Left renal pelvis (tissue), 4 donors: ENCODE measurements at places on chromosomes 12 and 14.

- no peak for DNase-seq
These were observed 28.2 kb downstream of the LTBP2 start for GRCh38 chr14:74583689-74584434.

DNA sequence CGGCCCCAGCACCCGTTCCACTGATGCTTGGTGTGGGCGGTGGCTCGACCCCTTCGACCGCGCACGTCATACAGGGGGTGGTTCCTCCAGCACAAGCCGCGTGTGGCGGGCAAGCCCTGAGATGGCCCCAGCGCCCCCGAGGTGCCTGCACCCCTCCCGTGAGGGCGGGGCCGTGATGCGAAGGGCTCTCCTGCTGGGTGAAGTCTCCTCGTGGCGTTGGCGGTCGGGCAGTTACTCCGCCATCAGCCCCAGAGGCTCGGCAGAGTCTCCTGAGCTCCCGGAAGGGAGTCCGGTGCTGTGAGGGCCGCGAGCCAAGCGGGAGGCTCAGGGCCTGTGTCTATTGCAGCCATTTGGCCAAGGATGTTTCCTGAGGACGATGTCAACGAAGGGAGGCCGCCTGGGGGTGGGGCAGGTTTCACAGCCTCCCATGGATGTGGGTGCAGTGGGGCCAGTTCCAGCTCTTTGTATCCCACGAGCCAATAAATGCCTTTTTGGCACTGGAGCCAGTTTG, 78.1 kb upstream of the GALNT9 start:
- DNase-seq = no peak

DNA sequence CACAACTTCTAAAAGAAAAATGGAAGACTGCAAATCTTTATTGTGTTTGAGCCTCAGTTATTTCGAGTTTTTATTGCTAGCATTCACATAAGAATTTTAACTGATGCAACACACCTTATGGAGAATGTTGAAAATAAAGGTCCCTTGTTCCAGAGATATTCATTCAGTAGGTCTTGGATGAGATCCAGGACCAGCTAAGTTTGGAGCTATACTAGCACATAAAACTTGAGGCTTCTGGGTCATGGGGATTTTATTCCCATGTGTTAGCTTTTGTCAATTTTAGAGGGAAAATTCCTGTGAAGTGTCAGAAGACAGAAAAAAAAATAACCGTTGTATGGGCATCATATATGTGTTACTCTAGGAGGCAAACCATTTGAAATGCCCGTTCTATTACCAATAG, 693.2 kb upstream of the MIS18BP1 start:
- no peak for DNase-seq

- no peak for DNase-seq
These were observed 768.7 kb downstream of the BCL11B start for GRCh38 chr14:98503086-98503815.

- no peak for DNase-seq
These were observed 7.7 kb upstream of the PPTC7 start for GRCh38 chr12:110590806-110591326.

- no peak for DNase-seq
These were observed 71.3 kb downstream of the DERA start for GRCh38 chr12:15982471-15982870.

DNA sequence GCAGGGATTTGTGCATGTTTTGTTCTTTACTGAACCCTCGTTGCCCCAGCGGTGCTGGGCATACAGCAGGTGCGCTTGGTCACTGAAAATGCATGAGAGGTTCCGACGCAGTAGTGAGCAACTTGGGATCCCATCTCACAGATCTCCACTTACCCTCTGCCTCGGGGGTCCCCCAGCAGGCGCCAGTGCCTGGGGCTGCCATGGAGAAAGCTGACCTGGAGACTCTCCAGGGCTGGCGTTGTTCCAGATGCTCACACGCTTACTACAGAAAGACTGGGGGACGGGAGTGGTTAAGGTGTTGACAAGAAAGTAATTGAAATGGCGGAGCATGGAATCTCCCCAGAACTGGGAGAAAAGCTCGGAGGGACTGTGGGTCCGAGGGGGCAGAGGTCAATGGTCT, 14.2 kb downstream of the GLT1D1 start:
- DNase-seq = no peak

DNA sequence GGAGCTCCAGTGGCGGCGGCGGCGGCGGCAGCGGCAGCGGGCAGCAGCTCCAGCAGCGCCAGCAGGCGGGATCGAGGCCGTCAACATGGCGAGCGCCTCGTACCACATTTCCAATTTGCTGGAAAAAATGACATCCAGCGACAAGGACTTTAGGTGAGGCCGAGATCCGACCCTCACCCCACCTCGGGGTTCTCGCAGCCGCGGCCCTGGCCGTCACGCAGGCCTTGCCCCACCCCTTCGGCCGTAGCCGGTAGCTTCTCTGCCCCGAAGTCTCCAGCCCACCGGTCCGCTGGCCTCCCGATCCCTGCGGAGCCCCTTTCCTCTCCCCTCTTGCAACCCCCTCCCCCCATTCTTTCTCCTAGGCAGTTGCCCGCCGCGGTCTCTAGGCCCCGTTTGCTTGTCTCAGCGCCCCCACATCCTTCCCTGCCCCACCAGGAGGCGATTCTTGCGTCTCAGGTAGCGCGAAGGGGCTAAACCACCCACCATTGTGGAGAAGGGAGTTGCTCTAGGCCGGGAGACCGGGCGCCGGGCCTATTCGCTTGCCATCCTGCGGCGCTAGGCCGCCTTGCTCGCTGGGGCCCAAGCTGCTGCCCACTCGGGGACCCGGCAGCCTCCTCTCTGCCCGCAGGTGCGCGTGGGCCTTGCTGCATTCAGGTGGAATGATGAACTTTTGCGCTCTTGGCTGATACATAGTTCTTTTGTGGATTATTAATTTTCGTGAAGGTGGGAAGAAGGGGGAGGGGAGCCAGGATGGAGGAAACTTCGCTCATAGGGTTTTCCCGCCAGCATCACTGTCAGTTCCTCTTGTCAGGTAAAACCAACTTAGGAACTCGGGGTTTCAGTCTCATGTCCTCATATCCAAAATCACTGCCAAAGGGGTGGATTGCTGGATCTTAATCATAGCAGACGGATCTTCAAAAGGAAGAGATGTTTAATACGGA, 745 bp downstream of the CAND1 start:
- DNase-seq = no peak

DNA sequence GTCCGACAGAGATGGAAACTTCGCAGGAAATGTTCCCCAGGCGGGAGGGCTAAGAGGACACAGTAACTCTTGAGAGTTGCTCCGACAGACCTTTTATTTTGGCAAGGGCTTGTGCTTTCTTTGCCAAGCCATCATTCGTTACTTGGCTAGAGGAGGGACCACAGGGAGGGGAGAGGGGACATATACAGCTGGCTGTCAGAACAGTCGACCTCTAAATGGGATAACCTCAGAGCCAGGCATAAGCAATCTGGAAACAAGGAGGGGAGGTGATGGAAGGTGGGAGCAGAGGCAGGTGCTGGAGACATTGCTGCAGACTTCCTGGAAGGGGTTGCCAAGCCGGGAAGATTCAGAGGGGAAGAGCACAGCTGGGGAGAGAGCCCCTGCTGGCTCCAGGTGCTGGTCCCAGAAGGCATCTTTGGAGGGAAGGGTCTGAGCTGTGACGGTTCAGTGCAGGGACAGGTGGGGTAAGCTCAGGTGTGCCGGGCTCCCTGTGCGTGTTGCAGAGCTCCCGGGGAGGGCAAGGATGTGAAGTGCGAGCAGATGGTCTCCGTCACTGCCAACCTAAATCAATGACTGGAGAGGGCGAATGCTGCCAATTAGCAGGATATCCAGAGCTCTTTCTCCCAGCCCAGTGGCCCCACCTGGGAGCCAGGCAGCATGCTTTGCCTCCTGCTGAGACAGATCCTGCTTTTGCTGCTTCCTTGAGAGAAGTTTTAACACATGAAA, 50.1 kb downstream of the CHST11 start:
- no peak for DNase-seq

DNA sequence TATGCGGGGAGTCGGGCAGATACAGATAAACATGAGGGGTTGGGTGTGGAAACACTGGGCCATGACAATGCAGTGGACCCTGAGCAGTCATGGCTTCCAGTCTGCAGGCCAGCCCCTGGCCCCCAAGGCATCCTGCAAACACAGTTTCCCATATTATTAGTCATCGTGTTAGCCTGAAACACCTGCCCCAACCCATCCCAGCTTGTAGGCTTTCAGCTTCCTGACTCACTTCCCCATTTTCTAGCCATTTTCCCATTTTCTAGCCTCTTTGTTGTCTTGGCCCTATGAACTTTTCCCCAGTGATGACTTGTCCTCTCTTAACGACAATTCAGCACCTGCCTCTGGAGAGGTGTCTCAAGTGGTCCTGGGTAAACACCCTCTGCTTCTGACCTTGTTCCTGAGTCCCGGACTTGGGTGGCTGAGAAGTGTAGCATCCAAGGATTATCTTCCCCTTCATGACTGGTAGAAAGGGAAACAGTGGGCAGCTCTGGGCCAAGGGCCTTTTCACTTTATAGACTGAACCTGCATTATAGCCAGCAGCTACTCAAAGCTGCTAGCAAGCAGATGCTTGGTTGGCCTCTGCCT, 4.3 kb upstream of the PGF start:
- no peak for DNase-seq

GRCh38 chr12:65602610-65603295, 221.5 kb upstream of the HMGA2 start:
- DNase-seq = peak; percentile 70

DNA sequence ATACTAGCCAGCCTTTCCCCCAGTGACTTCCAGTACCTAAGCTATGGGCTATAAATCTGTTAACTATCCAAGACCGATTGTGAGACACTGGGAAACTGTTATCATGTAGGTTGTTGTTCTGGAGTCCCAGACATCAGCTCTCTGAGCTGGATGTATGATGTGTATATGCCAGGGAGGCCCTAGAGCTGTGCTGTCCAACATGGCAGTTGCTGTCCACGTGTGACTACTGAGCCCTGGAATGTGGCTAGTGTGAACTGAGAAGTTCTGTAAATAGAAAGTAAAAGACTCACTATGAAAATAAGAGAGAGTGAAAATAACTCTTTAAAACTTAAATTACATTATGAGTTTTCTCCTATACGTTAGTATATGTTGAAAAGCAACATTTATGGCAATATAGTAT, 755.8 kb upstream of the FBXO33 start:
- DNase-seq = no peak

GRCh38 chr12:56720731-56721151, 4.4 kb downstream of the NACA start:
- no peak for DNase-seq

DNA sequence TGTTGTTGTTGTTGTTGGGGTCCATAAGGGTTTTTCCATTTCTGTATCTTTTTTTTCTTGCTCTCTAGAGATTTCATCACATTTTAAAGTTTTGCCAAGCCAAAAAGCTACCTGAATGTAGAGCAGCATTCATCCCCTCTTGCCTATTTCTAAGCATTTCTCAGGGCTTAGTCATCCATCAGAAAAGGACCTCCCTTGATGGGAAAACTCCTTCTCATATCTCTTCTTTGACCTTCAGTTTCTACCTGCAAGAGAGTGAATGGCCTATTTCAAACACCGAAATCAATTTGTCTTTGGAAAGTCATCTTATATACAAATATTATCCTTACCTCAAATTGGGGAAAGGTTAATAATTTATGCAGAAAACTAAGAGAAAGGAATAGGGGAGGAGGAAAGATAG, 4.5 kb downstream of the MYBPC1 start:
- DNase-seq = no peak

GRCh38 chr12:3227076-3227975, 150.1 kb downstream of the TSPAN9 start:
- DNase-seq = no peak

DNA sequence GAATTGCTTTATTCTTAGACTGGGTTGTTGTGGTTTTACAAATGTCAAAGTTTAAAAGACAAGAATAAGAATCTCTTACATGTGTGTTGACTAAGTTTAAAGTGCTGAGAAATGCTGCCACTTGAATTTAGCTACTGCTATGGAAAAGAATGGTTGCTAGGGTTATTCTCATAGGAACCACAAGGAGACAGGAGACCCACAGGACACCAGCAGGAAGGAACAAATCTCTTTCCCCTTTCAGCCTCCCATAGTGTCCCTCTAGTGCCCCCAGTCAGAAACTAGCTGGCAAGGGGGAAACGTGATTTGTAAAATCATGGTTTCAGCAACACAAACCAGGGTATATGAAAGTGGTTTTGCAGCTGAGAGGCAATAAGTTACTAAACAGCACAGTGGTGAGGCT, 102.7 kb downstream of the ST8SIA1 start:
- DNase-seq = no peak

DNA sequence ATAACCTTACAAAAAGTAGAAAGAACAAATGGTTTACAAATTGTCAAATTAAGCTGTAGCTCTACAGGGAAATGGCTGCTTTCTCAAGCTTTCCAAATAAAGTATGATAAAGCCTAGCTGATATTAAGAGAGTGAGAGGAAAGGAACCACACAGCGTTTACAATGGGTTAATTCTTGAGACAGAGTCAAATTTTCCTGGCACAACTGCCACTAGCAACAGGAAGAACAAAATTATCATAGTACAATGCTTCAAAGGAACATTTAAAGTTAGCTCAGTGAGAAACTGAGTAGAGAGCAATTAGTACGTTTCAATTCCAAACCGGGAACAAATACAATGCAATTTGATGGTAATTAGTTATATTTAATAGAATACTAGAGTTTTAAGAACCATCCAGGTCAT, 116.0 kb downstream of the PPP1R12A start:
- no peak for DNase-seq

DNA sequence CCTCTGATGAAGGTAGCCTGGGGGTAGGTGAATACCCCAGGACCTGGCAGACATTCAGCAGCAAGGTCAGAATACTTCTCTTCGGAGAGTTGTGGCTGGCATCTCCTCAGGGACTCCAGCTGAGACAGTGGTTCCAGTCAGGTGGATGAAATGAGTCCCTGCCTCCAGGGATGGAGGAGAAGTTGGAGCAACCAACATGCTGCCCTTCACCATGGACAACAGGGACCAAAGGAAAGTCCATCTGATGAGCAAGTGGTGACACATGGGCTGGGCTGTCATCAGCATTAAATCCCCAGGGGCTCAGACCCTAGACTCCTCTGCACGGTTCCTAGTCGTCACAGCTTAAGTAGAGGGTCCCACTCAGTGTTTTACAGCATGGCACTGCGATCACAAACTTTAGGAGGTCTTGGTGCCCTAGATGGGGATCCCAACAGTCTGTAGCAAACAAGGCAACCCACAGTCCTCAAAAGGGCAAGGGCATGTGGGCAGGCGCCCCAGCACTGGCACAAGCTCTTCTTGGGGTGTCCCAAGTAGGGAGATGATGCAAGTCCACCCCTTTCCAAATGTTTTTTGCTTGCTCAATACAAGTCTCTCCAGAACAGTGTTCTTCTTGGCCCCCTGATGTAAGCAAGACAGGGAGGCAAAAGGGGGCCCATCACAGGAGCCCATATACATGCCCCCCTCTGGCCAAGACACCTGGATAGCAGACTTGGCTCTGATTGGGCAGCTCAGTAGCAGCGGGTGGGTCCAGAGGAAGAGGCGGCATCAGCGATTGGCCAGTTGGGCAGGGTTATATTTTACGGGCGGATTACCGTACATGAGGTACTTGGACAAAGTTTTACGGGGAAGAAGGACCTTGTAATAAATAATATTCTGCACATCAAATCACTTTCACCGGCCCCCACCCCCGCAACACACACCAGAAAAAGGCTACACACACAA, 10.8 kb upstream of the CDH24 start:
- DNase-seq = no peak

- DNase-seq = no peak
These were observed 74.9 kb downstream of the DPF3 start for GRCh38 chr14:72818998-72819397.
